ENCODE measurements at places on chromosomes 12 and 14.

DNA sequence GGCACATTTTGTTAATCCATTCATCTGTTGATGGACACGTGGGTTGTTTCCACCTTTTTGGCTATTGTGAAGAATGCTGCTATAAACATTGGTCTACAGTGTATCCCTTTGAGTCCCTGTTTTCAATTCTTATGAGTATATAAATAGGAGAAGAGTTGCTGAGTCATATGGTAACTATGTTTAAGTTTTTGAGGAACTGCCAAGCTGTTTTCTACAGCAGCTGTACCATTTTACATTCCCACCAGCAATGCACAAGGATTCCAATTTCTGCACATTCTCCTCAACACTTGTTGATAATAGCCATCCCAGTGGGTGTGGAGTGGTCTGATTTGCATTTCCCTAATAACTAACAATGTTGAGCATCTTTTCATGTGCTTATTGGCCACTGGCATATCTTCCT lies 6.9 kb upstream of the SVOP start:
- no peak for DNase-seq

GRCh38 chr14:28744126-28744525 lies 22.5 kb upstream of the FOXG1 start:
- DNase-seq: no peak

DNA sequence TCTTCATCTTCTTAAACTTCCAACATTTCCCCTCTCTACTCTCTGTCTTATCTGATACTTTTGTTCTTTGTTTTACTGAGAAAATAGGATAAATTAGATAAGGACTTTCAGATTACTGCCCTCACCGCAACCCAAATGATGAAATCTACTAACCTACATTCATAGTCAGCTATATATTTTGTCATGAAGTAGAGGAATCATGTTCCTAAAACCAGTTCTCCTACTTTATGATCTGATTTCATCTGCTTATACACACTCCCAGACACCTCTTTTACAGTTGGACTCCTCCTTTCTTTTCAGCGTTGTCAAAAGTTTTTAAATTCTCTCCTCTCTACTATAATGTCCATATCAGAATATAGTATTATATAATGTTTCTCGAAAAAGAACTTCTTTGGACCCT lies 29.7 kb downstream of the MGAT4C start:
- no peak for DNase-seq

GRCh38 chr12:9039397-9039977 lies 50.1 kb downstream of the KLRG1 start:
- DNase-seq: no peak

GRCh38 chr14:66293533-66294105 lies 192.6 kb upstream of the CCDC196 start:
- DNase-seq: no peak

DNA sequence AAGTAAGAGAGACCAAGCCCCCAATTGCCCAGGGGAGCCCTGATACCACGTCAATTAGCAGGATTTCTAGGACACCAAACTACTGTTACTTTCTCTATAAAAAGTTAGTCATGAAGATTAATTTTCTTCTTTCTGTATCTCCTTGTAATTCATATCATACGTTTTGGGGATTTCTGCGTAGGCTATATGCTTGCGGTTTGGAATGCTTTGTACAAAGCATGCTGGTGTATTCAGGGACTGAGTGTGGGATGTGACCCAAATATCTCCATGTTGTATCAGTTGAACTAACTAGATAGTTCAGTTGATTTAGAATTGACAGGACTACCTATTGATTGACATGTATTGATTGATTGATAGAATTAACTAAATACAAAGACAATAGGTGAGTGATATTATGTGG lies 7.7 kb downstream of the GPR33 start:
- no peak for DNase-seq

DNA sequence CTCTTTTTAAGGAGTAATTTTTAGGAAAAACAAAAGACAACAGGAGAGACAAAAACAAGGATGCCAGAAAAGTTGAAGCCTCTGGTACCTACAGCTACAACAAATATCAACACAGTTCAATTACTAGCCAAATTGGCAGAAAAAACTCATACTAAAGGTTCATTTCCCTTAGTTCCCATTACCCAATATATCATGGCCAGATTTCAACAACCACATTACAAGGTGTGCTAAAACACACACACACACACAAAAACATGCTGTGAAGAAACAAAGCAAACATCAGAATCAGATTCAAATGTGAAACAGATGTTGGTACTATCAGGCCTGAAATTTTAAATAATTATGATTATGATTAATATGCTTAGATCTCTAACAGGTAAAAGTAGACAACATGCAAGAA lies 272.7 kb upstream of the CLEC14A start:
- no peak for DNase-seq

DNA sequence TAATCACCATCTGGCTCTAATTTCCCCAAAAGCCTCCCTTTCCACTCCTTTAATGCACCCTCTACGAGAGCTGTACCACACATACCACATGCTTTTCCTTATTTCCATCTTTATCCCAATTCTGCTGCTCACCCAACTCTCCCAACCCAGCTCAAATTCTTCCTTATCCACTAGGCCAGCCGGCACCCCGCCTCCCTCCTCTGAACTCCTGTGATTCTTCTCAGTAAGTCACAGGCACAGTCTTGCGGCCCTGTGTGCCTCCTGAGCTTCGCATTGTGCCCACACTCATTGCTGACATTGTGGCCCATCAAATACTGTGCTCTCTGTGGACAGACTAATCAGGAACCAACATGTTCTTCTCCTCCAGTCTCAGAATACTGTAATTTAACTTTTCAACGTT lies 45.4 kb downstream of the APPL2 start:
- no peak for DNase-seq

DNA sequence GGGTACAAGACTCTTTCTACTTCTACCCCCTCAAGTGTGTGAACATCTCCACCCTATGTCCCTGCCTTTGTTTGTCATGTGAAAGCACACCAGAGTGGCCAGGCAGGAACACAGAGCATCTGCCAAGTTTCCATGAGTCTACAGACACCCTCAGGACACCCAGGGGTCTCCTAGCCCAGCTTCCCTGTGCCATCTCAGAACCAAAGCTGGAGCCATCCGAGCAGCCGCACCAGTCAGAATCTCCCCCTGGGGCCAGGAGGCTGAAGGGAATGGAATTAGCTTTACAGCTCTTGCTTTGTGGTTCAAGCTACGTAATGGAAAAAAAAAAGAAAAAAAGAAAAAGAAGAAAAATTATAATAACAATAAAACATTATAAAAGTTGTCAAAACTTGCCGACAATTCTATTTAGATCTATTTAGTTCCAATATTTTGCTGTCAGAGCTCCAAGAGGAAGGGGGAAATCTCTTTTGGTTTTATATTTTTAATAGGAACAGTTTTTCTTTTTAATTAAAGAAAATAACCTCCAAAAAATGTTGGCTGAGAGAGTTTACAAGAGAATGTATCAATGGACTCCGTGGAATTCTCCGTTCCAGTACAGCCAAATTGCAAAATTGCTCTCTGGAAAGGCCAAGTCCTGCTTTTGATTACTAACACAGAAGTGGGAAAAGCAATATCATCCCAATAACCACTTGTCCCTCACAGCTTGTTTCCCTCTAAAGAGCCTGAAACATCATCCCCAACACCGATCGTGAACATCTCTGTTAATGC lies 37.1 kb downstream of the TBX5 start:
- no peak for DNase-seq

GRCh38 chr12:25130741-25131188 lies 64.2 kb downstream of the DNAI7 start:
- DNase-seq: no peak

GRCh38 chr12:80504389-80505163 lies 60.5 kb downstream of the PTPRQ start:
- DNase-seq: no peak

- no peak for DNase-seq
Measured at GRCh38 chr14:78701246-78701645, 531.1 kb downstream of the NRXN3 start.

DNA sequence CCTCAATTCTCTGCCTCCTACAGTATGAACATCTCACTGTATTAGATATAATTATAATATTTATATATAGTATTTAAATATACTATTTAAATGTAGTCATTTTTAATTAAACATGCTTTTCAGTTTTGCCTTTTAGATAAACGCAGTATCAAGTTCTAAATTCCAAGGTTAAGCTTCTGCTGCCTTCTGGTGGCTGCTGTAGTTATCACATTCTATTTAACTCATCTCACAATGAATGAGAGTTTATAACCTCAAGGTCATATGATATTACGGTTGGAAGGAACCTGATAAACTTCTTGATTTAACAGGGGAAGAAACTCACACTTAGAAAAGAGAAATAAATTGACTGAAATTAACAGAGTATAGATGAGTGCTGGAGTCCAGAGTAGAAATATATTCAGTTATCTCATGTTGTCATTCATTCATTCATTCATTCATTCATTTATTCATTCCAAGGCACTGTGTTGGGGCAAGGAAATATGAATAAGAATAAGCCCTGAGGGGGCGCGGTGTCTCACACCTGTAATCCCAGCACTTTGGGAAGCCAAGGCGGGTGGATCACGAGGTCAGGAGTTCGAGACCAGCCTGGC lies 31.9 kb downstream of the GUCY2C start:
- no peak for DNase-seq

GRCh38 chr12:57430112-57430930 lies 522 bp downstream of the R3HDM2 start:
- peak; percentile 20 for DNase-seq

DNA sequence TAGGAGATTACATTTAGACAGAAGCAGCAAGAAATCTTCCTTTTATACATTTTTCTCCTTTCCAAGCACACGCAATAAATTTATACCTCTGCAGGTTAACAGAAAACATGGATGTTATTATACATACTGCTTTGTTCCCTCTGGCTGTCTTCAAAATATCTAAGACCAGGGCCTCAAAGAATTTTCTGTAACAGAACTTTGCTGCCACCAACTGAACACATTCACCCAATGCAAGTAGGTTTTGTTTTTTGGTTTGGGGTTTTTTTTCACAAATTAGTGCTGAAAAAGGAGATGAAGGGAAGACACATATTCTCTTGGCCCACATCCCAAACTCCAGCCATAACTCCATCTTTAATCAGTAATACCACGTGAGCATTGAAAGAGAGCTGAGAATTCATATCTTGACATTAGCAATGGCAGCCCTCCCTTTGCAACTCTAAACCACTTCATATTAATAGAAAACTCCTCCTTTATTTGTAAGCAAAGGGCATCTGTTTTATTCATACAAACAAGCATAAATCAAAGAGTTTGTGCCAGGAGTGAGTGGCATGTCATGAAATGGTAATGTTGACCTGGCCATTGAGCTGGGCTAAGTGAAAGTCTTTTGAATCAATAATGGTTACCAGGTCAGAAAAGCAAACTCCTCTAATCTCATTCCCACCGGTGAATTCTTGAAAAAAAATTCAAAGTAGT lies 150.8 kb upstream of the FSCB start:
- DNase-seq: no peak

GRCh38 chr12:52032446-52032803 lies 18.8 kb upstream of the NR4A1 start:
- DNase-seq: no peak

DNA sequence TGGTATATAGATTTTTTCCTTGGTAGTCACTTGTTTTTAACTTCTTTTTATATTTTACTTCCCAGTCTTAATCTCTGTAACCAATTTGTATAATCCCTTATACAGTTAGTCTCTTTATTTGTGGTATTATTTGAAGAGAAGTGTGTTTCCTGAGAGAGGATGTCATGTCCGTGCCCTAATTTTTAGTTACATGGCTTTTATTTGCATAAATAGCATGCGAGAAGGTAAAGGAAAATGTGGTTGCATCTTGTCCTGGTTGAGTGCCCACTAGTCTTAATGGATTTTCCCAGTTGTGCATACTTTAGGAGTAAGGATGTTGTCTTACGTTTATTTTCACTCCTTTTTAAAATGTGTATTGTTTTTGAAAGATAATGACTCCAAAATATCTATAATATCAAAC lies 27.5 kb downstream of the RAP1B start:
- DNase-seq: no peak

DNA sequence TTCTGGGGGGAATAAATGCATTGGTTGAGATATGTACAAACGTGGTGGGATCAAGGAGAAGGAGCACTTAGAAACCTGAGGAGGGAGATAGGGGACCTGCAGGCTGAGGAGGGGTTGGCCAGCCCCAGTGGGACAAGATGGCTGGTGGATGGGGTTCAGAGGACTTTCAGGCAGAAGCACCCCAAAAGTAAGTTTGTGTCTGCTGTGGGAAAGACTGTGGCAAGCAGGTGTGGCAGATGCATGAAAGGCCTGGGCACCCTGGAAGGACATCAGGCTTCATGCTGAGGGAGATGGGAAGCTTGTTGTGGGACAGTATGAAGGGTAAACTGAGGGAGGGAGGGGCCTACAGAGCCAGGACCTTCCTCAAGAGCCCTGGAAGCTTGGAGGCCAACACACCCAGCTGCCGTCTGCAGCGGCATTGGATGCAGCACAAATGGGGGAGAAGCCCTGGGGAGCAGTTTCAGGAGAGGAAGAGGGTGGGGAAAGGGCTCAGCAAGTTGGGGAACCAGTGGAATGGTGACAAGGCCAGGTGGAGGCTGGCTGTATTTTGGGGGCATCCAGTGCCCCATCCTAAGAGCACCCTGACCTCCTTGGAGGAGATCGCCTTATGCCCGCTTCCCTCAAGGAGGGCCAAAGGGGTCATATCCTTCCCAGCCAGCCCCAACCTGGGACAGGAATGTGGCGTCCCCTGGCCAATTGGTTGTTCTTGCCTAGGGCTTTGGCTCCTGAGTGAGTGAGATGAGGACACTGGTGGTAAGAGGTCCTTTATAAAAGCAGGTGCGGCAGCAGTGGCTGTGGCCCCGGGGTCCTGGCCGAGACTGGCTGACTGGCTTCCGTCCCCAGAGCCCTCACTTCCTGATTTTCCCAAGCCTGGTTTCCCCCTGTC lies 20.7 kb downstream of the NFKBIA start:
- no peak for DNase-seq

GRCh38 chr14:49863487-49864281 lies 11.1 kb upstream of the NEMF start:
- no peak for DNase-seq

DNA sequence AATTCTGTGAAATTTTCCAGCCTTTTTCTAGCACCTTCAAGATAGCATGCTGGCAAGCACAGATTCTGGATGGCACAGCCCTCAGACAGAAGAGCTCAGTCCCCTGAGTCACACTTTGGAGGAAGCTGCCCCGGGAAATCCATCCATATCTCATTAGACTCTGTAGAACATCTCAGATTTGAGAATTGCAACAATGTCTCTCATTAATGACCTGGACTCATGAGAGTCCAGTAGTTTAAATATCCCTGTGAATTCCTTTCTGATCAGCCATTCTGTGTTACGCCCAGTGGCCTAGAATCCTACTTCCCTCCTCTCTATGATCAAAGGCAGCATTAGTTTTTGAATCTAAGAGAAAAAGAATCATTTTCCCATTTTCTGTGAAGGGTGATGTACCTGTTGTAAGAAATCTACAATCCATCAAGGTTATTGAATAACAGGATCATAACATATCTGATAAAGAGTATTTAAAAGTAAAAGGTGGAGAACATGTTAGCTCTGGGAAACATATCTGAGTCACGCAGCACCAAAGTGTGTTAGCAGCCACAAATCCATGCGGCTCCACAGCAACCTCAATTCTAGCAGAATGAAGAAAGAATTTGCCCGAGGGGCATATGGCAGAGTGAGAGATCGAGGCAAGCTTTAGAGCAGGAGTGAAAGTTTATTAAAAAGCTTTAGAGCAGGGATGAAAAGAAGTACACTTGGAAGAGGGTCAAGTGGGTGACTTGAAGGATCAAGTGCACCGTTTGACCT lies 855.6 kb upstream of the TMEM132C start:
- no peak for DNase-seq

GRCh38 chr12:100758083-100758482 lies 36.5 kb upstream of the ANO4 start:
- no peak for DNase-seq

Measured in activated CD4-positive, alpha-beta T cell treated with anti-CD3 and anti-CD28 coated beads for 24 hours (primary cell).